ENCODE measurements at places on chromosomes 16 and 17.

DNA sequence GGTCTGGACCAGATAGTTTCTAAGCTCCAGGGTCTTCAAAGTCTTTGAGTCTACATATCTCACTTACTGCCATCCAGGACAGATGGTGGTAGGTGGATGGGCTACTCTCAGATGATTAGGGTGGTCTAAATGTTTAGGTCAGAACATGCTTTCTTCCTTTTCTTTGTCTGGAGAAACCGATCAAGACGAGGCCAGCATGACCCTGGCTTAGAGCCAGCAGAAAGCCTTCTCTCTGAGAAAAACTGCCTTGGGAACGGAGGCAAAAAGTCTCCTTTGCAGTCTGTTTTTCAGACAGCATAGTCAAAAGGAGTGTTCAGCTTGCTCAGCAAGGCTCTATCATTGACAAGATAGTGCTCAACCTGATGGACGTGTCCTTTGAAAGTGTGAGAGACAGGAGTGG is 48.8 kb downstream of the SPACA3 start:
- DNase-seq = no peak

- DNase-seq = no peak
Observed at GRCh38 chr17:40722241-40722640, 18.7 kb upstream of the KRT24 start.

DNA sequence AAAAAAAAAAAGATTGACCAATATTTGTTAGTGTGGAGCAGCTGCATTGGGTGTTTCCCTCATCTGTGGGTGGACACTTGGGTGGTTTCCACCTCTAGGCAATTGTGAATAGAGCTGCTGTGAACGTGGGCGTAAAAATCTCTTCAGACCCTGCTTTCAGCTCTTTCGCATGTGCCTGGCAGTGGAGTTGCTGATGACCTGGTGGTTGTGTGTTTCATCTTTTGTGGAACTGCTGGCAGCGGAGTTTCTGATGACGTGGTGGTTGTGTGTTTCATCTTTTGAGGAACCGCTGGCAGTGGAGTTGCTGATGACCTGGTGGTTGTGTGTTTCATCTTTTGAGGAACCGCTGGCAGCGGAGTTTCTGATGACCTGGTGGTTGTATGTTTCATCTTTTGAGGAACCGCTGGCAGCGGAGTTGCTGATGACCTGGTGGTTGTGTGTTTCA is 21.4 kb downstream of the ZC3H18 start:
- DNase-seq = no peak

- DNase-seq = no peak
Observed at GRCh38 chr17:70134777-70135176, 34.6 kb upstream of the KCNJ2 start.

DNA sequence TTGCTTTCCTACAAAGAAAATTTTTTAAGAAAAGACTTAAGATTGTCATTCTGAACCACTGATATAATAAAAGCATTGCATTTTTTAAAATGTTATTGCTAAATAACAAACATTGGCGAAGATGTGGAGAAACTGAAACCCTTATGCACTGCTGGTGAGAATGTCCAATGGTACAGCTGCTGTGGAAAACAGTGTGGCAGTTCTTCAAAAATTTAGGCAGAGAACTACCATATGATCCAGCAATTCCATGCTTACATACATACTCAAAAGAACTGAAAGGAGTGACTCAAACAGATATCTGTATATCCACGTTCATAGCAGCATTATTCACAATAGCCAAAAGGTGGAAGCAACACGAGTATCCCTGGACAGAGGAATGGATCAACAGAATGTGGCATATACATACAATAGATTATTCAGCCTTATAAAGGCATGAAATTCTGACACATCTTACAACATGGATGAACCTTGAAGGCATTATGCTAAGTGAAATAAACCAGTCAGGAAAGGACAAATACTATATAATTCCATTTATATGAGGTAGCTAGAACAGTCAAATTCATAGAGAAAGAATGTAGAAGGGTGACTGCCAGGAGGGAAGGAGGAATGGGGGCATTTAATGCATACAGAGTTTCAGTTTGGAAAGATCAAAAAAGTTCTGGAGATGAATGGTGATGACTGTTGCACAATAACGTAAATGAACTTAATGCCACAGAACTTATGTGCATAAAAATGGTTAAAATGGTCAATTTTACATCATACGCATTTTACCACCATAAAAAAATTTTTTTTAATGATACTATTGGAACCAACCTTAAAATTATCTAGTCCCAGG is 92.1 kb downstream of the CACNG1 start:
- DNase-seq = no peak

DNA sequence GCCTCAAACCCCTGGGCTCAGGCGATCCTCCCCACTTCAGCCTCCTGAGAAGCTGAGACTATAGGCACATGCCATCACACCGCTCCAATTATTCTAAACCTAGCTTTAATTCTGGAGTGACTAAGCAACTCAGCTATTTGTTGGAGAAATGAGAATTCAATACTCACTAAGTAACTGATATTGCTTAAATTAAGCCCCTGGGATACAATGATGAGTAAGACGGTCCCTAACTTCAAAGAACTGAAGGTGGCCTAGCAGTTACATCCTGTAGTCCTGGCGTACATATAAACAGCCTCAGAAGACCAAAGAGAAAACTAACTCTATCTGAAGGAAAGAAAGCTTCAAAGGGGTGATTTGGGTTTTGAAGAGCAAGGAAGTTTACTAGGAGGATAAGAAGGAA is 25.0 kb downstream of the XPO6 start:
- no peak for DNase-seq

DNA sequence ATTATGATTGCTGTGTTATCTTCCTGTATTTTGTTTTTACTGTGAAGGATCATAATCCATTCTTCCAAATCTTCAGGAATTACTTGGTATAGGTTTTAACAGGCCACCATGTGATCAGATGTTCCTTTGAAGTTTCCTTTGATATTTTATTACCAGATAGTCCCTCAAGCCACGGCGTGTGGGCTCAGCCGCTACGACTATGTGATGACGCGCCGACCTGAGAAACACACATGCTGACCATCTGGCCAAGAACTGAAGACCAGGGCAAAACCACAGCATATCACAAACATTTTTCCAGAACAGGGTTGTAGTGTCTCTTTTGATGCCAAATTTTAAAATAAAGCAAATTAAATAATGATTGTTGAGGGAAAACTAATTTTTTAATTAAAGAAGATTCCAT is 47.3 kb downstream of the ZCCHC14 start:
- DNase-seq = no peak

GRCh38 chr16:85570213-85570734 is 42.8 kb upstream of the GSE1 start:
- no peak for DNase-seq

- no peak for DNase-seq
Observed at GRCh38 chr16:49972280-49972679, 52.7 kb upstream of the CNEP1R1 start.

- no peak for DNase-seq
Observed at GRCh38 chr17:29613856-29614255, 8.9 kb downstream of the CORO6 start.

DNA sequence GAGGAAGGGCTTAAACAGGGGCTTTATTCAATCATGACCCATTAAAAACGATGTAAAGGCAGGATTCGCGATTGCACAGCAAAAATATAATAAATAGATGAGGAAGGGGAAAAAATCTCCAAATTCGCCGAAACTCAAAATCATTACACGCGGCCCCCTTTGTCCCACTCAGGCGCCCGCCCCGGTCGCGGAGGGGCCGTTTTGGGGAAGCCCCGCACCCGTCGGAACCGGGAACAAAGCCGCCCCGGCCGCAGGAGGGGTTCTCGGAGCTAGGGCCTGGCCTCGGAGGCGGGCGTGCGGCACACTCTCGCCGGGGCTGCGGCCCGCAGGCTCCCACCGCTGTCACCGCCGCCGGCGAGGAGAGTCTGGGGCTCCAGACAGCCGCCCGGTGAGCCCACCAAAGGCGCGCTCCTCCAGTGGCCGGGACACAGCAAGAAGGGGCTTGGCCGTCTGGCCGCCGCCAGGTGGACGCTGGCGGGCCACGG is 521 bp downstream of the C16orf87 start:
- no peak for DNase-seq

GRCh38 chr16:17347624-17348023 is 123.1 kb downstream of the XYLT1 start:
- no peak for DNase-seq

DNA sequence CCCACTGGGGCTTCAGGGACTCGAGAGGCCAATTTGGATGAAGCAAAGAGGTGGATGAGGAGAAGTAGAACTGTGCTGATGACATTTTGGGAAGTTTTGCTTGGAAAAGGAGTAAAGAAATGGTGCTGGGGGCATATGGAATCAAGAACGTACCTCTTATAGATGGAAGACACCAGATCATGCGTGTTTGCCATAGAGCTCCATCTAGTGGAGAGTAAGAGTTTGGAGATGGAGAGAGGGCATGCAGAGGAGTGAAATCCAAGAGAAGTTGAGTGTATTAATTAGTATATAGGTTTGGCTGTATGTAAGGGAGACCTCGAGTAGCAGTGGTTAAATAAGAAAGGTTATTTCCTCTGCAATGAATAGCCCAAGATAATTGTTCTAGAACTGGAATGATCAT is 56.0 kb downstream of the SHISA6 start:
- peak; percentile 5 for DNase-seq

DNA sequence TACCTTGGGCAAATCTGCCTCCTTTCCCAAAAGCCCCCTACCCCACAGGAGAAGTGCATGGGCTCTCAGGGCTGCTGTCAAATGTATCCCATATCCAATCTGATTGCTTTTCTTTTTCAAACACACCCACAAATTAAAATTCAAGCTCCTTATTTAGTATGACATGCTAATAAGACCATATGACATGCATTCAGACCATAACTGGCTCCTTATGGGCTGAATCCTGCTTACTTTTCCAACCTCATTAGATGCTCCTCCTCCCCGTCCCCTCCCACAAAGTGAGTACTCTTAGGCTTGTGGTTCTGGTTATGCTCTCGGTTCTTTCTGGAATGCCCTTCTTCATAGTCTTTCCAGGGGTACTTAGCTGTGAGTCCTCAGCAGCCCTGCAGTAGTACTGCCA is 59.0 kb upstream of the TOM1L1 start:
- no peak for DNase-seq

GRCh38 chr17:31595076-31595475 is 203.6 kb downstream of the RAB11FIP4 start:
- DNase-seq = no peak

GRCh38 chr17:50339381-50339780 is 6.5 kb upstream of the XYLT2 start:
- no peak for DNase-seq

DNA sequence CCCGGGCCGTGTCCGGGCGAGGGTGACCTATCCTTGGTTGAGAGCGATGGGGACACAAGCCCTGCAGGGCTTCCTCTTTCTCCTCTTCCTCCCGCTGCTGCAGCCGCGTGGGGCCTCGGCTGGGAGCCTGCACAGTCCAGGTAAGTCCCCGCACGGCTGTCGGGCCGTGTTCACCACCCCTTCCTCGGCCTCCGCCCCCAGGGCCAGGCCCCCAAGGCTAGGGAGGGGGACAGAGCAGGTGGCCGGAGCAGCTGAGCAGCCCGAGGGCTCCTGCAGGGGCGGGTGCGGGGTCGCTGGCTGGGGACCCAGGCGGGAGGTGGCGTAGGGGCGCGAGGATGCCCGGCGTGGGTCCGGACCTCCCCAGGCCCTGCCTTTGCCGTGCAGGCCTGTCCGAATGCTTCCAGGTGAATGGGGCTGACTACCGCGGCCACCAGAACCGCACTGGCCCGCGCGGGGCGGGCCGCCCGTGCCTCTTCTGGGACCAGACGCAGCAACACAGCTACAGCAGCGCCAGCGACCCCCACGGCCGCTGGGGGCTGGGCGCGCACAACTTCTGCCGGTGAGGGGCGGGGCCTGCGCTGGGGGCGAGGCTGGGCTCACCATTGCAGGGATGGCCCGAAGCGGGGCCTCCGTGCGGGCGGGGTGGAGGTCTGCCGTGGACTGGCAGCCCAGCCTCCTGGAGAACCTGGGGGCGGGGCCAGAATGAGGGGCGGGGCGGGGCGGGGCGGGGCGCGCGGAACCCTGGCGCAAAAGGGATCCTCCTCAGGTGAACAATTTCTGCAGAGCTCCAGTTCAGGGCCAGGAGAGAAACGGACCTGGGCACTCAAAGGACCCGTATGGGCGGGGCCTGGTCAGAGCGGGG is 631 bp downstream of the KREMEN2 start:
- peak; percentile 92 for DNase-seq

GRCh38 chr16:7185689-7186088 is 147.0 kb upstream of the RBFOX1 start:
- DNase-seq = no peak

DNA sequence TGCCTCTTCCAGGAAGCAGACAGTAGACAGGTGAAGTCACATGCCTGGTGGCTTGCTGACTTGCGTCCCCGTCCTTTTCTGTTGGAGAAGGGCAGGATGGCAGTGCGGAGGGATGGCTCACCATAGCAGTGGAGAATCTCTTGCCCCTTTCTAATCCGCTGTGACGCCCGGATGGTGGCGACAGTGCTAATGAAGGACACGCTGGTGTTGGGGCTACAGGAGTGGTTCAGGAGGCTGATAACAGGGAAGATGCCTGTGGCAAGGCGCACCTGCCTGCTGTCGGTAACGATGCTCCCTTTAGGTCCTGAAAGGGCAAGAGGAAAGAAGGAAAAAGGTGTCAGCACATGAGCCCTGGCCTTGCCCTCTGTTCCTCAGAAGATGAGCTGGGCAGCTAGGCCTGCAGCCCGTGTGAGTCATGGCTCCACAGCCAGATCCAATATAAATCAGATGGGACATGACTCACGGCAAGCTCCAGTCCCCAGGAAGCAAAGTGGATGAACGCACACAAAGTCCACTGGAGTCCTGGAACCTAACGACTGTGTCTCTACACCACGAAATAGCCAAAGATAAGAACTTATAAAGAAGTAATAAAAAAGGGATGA is 25.5 kb downstream of the SERPINF1 start:
- no peak for DNase-seq

- no peak for DNase-seq
Observed at GRCh38 chr16:29745121-29745852, 503 bp downstream of the C16orf54 start.

DNA sequence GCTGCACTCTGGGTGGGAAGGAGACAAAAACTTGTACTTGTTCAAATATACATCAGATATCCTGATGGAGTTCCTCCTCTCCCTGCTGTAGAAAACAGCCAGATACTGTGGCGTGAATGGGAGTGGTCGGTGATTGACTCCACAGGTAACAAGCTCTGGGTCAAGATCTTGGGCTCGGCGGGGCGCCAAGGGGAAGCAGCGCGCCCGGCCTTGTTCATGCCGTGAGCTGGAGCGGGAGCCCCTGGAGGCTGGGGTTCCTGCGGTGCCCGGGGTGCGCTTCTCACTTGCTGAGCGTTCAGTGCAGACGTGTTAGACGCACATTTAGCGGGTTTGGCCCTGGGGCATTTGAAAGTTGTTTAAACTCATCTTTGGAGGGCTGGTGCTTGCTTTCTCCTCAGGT is 44.4 kb downstream of the BANP start:
- no peak for DNase-seq

GRCh38 chr16:2530629-2531318 is 434 bp downstream of the CEMP1 start:
- DNase-seq = no peak
